ENCODE measurements at places on chromosomes 5 and 9.
A peak's percentile ranks its signal among the peaks of the same experiment; 100 is the strongest.

DNA sequence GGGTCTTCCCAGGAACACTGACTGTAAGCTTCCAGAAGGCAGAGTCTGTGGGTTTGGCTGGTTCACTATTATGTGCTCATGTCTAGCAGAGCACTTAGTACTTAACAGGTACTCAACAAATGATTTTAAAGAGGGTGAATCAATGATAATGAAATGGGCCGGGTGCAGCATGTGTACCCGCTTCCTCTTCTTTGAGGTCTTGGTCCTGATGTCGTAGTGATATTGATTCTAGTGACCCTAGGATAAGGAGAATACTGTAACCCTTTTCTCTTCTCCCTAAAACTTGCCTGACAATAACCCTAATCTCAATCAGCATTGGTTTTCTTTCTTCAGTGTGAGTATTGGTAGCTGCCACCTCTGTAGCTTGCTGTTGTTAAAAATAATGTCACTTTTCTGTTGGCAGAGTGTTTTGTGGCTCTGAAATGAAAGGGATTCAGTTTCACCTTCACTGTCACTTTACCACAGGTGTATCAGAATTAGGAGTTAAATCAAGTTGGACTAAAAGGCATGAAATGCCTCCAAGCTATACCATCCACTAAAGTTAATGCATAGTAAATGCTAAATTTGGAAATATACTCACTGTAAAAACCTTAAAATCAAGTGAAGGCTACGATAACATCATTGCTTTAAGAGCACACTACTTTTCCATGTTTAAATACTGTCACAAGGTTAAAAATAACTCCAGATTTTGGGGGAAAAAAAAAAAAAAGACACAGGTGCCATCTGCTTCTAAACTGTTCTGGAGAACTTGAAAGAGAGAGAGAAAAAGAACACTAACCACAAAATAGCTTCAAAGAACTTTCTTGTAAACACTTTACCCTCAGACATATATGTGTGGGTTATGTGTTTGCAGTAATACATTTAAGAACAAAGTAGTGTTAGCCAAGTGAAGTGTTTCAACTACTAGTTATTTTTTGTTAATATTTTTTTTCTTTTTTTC, 6.0 kb downstream of the CAMK4 start:
- no peak for DNase-seq

- DNase-seq: no peak
Measured at GRCh38 chr5:41447650-41448510, 62.5 kb downstream of the PLCXD3 start.

DNA sequence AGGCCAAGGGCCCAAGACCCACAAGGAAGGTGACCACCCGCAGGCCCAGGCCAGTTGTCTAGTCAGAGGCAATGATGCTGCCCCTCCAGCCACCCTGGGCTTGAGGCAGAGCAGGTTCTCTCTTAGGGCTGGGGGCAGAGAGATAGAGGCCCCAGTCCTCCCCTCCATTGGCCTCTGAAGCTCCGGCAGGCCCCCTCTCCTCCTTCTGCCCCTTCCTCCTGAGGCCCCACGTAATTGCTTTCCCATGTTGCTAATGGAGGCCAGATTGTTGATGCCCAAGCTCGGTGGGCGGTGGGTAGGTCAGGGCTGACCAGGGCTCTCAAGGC, 26.6 kb upstream of the ENHO start:
- no peak for DNase-seq

DNA sequence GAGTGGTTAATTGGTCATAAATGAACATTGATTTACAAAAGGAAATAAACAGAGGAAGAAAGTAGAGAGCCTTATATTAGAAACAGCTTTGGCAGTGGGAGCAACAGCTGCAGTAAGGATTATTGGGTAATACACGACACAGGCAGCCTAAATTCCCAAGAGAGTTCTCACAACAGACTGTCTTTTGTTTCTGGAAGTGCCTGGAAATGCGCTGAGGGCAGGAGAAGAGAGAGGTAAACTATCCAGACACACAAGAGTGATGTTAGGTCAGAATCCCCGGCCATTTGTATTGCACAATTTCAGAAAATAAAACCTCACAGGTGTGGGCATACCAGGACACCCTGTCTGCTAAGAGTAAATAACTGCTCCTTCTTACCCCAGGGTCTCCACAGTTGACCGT, 450.4 kb upstream of the CTNND2 start:
- peak; percentile 52 for DNase-seq

DNA sequence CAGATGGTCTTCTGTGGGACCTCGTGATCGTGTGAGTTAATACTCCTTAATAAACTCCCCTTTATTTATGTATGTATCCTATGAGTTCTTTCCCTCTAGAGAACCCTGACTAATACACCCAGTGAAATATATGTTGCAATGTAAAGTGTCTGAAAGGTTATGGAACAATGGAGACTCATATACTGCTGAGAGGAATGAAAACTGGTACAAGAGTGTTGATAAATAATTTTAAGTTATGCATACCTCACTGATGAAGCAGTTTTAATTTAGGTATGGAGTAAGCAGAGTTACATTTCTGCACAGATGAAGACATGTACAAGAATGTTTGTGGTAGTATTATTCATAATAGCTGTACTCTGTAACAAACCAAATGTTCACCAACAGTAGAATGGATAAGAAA, 438.3 kb downstream of the TAF11L14 start:
- no peak for DNase-seq

DNA sequence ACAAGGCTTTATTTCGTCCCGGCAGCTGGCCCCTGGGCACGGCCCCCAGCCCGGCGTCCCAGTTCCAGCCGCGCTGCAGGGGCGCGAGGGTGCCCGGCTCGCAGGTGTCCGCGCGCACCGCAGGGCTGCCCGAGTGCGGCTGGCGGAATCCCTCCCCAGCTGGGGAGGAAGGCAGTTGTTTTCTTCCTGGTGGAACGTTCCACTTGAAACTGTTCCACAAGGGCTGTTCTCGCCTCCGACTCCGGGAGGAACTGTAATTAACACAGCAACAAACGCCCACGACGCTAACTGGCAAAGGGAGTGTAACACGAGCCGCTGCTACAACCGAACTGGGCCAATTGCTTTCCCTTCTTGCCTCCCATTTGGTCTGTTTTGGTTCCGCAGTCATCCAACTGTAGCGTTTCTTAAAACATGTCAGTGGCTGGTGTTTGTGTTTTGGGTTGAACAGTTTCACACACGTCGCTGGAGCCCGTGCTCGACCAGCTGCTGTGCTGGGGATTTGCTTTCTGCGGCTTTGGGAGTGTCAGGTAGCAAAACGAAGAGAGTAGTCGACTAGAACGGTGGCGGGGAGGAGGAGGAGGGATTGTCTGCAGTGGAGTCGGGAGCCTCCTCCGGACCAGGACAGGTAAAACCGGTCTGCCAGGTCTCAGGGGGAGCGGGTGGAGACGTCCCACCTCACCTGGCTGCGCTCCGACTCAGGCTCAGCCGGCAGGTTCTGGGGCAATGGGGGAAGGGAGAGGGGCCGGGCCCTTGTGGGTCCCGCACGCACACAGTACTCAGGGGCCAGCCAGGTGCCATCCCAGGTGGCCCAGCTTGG, 131.6 kb upstream of the NIPBL start:
- no peak for DNase-seq

- no peak for DNase-seq
Measured at GRCh38 chr5:61186634-61187033, 24.4 kb upstream of the SMIM15 start.

DNA sequence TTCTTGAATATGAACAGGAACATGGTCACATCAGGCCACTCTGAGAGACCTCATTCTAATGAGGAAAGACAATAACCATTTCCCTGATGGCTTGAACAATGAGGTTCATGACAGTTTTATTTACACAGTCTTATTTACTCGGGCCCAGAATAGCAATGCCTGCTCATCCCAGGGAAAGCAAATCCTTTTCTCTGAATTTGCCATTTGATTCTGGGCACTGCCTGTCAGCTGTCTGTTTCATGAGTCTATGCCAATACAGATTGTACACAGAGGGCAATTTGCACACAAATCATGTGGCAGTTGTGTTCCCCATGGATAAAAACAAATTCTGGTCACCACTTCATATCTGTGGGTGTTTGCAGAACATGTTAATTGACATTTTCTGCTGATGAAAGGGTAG, 492.5 kb downstream of the ACTL7B start:
- DNase-seq: no peak

DNA sequence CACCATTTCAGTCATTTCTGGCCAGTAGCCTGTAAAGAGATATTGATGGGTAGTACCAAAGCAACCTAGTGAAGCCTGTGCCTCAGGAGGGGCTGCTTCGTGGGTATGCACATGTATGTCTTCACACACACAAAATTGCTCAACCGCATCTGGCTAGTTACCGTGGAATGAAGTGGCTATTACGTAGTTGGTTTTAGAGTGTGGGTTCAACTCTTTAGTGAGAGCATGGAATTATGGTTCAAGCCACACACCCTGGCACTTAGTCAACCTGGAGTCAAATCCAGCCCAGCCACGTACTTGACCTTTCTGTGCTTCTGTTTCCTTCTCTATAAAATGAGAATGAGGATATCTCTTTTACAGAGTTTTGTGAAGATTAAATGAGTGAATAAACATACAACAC, 174.9 kb downstream of the TTC39B start:
- no peak for DNase-seq

GRCh38 chr9:88782931-88783710, 208.1 kb upstream of the S1PR3 start:
- DNase-seq: no peak

DNA sequence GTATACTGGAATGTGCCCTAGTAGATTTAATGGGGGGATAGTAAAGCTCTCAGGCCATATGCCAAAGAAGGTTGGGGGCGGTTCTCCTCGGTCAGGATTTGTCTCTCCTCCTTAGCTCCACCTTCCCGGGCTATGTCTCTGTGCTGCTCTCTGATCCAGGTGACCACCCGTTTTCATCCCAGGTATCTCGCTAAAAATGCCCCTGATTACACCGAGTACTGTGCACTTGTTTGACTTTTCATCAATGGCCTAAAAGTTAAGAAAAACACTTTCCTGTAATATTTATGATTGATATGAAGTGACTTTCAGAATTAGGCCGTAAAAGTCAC, 724 bp downstream of the NDUFS6 start:
- peak; percentile 52 for DNase-seq

- DNase-seq: no peak
Measured at GRCh38 chr5:135053278-135053677, 19.2 kb upstream of the PITX1 start.

DNA sequence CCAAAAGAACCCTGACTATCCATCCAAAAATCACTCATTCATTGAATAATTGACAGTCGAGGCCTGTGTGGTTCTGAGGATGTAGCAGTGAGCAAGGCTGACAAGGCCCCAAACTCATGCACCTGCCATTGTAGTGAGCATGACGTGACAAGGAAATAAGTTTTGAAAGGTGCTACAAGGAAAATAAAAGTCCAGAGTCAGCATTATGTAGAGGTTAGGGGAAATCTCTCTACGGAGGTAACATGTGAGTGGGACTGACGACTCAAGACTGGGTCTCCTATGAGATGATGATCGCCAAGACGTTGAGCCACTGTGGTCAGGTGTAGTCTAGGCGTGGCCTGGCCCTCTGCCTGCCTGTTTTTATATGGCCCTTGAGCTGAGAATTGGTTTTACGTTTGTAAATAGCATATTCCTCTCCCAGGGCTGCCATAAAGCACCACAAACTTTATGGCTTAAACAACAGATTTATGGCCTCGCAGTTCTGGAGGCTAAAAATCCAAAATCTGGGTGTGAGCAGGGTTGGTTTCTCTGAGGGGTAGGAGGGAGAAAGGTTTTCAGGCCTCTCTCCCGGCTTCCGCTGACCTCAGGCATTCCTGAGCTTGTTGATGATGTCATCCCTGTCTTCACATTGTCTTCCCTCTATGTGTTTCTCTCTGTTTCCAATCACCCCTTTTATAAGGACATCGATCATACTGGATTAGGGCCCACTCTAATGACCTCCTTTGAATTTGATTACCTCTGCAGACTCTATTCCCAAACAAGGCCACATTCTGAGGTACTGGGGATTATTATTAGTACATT, 206.4 kb upstream of the EGFLAM start:
- no peak for DNase-seq

DNA sequence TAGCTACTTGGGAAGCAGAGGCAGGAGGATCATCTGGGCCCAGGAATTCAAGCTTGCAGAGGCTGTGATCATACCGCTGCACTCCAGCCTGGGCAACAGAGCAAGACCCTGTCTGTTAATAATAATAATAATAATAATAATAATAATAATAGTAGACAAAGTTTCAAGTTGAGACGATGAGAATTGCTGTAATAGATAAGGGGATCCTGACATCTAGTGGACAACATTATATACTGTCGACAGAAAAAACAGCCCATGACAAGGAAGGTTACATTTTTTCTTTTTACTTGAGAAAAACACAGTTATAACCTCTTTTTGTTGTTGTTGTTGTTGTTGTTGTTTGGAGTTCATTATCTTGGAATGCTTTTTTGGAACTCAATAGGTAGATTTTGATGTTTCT, 35.3 kb downstream of the NDFIP1 start:
- peak; percentile 62 for DNase-seq

DNA sequence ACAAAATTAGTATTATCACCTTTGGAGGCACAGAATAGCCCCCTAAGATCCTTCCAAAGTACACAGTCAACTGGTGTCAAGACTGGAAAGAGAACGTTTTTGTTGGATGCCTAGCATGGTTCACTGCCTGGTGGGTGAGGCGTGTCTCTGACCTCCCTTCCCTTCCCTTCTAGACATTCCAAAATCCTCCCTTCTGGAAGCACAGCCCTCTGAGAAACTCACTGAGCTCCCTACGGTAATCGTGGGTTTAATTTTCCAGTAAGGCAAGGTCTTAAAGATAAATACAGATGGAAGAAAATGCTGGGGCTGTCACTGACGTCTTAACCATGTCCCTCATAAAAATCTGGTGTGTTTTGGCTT, 138.8 kb downstream of the LIFR start:
- no peak for DNase-seq

DNA sequence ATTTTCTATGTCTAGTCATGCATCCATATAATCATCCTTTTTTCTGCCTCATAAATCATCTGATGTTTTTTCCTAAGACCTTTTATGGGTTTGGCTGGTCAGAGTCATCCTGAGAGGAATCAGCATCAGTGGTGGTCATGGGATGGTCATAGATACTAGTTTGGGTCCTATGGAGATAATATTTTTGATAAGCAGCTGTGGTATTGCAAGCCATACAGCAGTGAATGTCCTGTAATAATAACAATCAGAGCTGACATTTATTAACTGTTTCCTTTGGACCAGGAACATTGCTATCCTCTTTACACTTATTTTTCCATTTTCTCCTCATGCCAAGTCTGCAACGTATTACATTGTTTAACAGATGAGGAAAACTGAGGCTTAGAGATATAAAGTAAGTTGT, 83.1 kb downstream of the TEX10 start:
- DNase-seq: peak; percentile 15

- no peak for DNase-seq
Measured at GRCh38 chr9:120611690-120612068, 31.7 kb upstream of the CDK5RAP2 start.

- DNase-seq: no peak
Measured at GRCh38 chr5:62934319-62934718, 355.7 kb downstream of the LRRC70 start.

DNA sequence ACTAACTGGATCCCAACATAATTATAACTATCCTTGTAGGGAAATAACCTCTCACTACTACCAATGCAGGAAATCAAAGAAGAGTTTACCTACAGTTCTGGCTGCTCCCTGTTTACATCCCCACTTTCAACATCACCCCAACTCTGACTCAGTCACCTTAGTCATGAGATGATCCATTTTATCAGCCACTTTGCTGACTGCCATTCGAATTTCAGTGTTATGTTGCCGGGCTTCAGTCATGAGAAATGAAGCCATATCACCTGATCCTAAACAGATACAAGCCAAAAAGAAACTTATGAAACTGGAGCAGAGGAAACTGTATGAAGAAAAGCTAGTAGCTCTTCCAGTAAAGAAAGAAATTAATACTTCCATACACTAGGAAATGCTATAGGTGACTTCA, 33.7 kb downstream of the SLC31A2 start:
- DNase-seq: no peak

Measured in SK-MEL-5 (cell line).